ENCODE measurements at places on chromosomes 3 and 15.
A peak's percentile ranks its signal among the peaks of the same experiment; 100 is the strongest.

- no peak overlapping the region for H3K4me3 ChIP-seq
- no peak overlapping the region for H3K27ac ChIP-seq
- H3K36me3 ChIP-seq = no peaks in the 10 kb centered on the region
- no peaks in the 10 kb centered on the region for H3K4me1 ChIP-seq
Measured at GRCh38 chr3:19595884-19596283, 338.1 kb downstream of the EFHB start.

GRCh38 chr3:28916713-28917499, 364.0 kb upstream of the RBMS3 start:
- no peaks in the 10 kb centered on the region for H3K4me1 ChIP-seq
- no peaks in the 10 kb centered on the region for H3K36me3 ChIP-seq
- peak overlapping the region; percentile 34 for H3K27ac ChIP-seq
- no peaks in the 10 kb centered on the region for H3K27me3 ChIP-seq
- peak overlapping the region; percentile 27 for H3K4me3 ChIP-seq

GRCh38 chr3:33437556-33438283, 2.5 kb downstream of the UBP1 start:
- peak overlapping the region; percentile 38 for H3K27ac ChIP-seq
- H3K36me3 ChIP-seq = no peaks in the 10 kb centered on the region
- H3K4me1 ChIP-seq = peaks cover 13% of the 10 kb centered on the region
- no peak for DNase-seq
- no peaks in the 10 kb centered on the region for H3K27me3 ChIP-seq

DNA sequence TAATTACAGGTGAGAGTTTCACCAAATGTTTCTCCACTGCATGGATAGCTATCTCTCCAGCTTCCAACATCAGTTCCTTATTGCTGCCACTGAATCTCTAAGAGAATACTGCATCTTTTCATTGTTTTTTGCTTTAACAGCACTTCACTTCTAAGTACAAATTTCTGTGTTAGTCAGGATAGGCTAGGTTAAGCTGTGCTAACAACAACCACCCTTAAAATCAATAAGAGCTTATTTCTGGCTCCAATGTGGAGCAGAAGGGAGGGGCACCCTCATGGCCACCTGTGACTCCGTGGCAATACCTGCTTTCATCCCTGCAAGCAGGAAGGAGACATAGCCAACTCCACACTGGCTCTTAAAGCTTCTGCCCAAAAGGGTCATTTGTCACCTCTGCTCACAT, 36.4 kb upstream of the CORO2B start:
- no peaks in the 10 kb centered on the region for H3K4me1 ChIP-seq
- DNase-seq = no peak
- H3K27me3 ChIP-seq = no peaks in the 10 kb centered on the region
- H3K4me3 ChIP-seq = no peak overlapping the region

DNA sequence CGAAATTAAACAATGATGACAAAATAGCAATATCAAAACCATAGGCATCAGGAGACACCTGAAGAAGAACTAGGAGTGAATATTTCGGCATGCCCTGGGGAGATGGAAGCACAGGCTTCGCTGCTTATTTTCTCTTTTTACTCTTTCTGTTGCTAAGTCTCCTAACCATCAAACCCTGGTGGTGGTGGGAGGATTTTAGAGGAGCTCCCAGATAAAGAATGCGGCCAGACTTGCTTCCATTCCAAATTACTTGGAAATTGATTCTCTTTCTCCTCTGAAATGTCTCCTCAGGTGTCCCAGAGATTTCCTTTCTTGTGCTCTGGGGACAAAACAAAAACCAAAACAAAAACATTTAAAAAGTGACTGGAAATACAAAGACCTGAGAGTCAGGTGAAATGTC, 243.0 kb downstream of the KBTBD8 start:
- H3K4me3 ChIP-seq = no peak overlapping the region
- no peak overlapping the region for H3K27ac ChIP-seq
- H3K27me3 ChIP-seq = no peaks in the 10 kb centered on the region

DNA sequence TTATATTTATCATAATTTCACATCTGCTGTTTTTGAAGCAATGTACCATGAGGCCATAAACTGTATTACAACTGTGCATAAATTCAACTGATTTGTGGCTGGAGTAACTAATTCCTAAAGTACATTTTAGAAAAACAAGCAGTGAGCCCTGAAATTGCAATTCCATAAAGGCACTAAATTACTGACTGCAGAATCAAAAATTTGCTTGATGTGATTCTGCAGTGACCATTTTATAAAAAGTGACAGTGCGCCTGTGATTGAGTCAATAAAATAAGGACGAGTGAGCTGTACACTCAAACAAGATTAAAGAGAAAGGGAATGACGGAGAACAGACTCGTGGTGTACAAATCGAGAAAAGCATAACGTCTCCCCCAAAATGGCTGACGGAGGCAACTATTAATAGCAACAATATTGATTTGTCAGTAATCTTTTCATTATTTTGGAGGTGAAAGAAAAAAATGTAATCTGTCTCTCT, 121.4 kb upstream of the MEIS2 start:
- H3K4me3 ChIP-seq = no peak overlapping the region
- no peak for DNase-seq
- no peaks in the 10 kb centered on the region for H3K27me3 ChIP-seq

- no peaks in the 10 kb centered on the region for H3K4me1 ChIP-seq
- H3K4me3 ChIP-seq = no peak overlapping the region
- no peak for DNase-seq
Measured at GRCh38 chr3:116391296-116392201, 53.7 kb downstream of the LSAMP start.

- H3K27ac ChIP-seq = no peak overlapping the region
- no peaks in the 10 kb centered on the region for H3K27me3 ChIP-seq
- no peaks in the 10 kb centered on the region for H3K4me1 ChIP-seq
Measured at GRCh38 chr3:16589867-16590624, 15.2 kb downstream of the DAZL start.

GRCh38 chr3:21462141-21462540, 288.9 kb downstream of the ZNF385D start:
- H3K4me3 ChIP-seq = no peak overlapping the region
- H3K27ac ChIP-seq = no peak overlapping the region
- no peaks in the 10 kb centered on the region for H3K36me3 ChIP-seq
- DNase-seq = no peak
- no peaks in the 10 kb centered on the region for H3K27me3 ChIP-seq

- H3K4me3 ChIP-seq = no peak overlapping the region
- H3K27me3 ChIP-seq = no peaks in the 10 kb centered on the region
- no peak overlapping the region for H3K27ac ChIP-seq
- no peaks in the 10 kb centered on the region for H3K4me1 ChIP-seq
- no peaks in the 10 kb centered on the region for H3K36me3 ChIP-seq
Measured at GRCh38 chr3:48194446-48195071, 6.3 kb upstream of the CDC25A start.

- H3K4me3 ChIP-seq = no peak overlapping the region
- no peak overlapping the region for H3K27ac ChIP-seq
- no peaks in the 10 kb centered on the region for H3K27me3 ChIP-seq
- no peaks in the 10 kb centered on the region for H3K36me3 ChIP-seq
Measured at GRCh38 chr15:63288778-63289378, 11.5 kb downstream of the APH1B start.

- no peaks in the 10 kb centered on the region for H3K36me3 ChIP-seq
- no peak overlapping the region for H3K4me3 ChIP-seq
- no peaks in the 10 kb centered on the region for H3K27me3 ChIP-seq
- H3K27ac ChIP-seq = no peak overlapping the region
Measured at GRCh38 chr3:43331381-43331780, 45.0 kb downstream of the SNRK start.

GRCh38 chr15:92733090-92733933, 77.7 kb upstream of the FAM174B start:
- peak overlapping the region; percentile 36 for H3K4me3 ChIP-seq
- H3K27ac ChIP-seq = peak overlapping the region; percentile 32
- H3K27me3 ChIP-seq = no peaks in the 10 kb centered on the region
- no peaks in the 10 kb centered on the region for H3K36me3 ChIP-seq
- no peaks in the 10 kb centered on the region for H3K4me1 ChIP-seq
- DNase-seq = no peak

GRCh38 chr15:66102563-66103292, 150.8 kb downstream of the MEGF11 start:
- no peaks in the 10 kb centered on the region for H3K4me1 ChIP-seq
- H3K27ac ChIP-seq = no peak overlapping the region
- no peak overlapping the region for H3K4me3 ChIP-seq
- no peaks in the 10 kb centered on the region for H3K36me3 ChIP-seq

DNA sequence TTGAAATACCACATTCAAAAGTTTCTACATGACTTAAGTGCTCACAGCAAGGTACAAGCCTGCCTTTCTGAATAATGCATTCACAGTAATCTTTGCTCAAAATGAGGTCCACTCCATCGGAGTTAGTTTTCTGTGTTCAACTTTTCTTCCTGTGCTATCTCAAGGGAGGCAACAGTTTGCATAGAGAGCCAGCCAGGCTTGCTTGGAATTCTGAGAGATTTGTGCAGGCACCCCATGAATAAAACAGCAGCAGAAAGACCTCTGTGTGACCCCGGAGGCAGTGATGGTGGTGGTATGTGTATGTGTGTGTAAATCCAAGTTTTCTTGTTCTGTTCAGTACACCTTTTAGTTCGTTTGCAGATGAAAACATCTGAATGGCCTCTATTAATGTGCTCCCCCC, 124.0 kb downstream of the ADAMTS9 start:
- H3K4me3 ChIP-seq = no peak overlapping the region
- H3K36me3 ChIP-seq = no peaks in the 10 kb centered on the region
- no peaks in the 10 kb centered on the region for H3K27me3 ChIP-seq
- H3K4me1 ChIP-seq = no peaks in the 10 kb centered on the region
- DNase-seq = no peak
